ENCODE measurements at places on chromosomes 12 and 14.

GRCh38 chr14:88895116-88895515, 70.7 kb downstream of the TTC8 start:
- DNase-seq: peak; percentile 48

- no peak for DNase-seq
These were observed 307.3 kb downstream of the CEP128 start for GRCh38 chr14:80634106-80634758.

DNA sequence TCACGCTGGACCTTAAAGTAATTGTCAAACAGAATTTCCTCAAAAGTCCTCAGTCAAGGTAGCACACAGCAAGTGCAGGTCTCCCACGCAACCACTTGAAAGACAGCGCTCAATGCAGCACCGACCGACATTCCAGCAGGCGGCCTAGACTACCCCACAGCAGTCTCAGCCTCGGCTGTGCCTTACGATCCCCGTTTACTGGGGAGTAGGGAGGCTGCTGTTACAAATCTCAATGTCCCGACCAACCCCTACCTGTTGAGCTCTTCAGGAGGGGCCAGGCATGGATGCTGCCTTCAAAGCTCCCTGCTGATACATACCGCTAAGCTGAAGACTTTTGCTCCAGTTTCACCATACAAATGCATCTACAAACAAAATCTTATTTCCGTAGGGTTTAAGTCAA, 21.8 kb downstream of the VPS37B start:
- DNase-seq: no peak

DNA sequence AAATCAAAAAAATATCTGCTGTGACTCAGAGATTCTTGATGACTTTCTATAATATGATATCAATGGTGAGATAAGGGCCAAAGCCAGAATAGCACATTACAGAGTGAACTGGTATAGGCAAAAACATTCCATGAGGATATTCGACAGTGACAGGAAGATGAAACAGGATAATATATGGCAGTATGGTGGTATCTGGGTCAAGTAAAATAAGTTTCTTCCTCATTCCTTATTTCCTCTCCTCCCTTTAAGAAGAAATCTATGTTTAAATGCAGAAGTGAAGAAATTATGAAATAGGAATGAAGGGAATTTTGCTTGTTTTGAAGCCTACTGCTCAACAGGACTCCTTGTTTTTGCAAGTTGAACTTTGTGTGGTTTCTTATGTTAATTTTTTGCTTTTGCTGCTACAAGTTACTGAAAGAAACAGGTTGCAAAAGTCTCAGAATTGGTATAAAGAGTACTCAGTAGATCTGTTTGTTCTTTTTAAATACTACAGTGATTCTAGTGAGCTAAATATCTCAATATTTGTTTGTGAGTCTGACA, 7.0 kb downstream of the ACSS3 start:
- DNase-seq: no peak

- DNase-seq: no peak
These were observed 27.8 kb upstream of the BCDIN3D start for GRCh38 chr12:49870501-49871262.

DNA sequence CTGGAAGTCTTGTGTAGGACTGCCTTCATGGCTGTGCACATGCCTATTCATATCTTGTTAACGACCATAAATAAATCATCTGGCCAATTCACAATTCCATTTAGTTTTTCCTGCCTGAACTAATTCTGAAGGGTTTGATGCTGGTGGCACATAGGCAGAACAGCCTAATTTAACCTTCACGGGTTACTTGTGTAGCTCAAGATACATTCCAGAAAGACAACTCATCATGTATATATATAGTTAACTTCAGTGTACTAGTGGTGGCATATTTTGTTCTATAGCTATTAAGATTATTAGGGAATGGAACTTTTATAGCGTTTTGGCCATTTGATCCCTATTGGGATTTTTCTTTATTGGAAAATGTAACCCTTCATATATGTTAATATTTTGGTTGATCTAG, 31.4 kb downstream of the CFAP54 start:
- no peak for DNase-seq

DNA sequence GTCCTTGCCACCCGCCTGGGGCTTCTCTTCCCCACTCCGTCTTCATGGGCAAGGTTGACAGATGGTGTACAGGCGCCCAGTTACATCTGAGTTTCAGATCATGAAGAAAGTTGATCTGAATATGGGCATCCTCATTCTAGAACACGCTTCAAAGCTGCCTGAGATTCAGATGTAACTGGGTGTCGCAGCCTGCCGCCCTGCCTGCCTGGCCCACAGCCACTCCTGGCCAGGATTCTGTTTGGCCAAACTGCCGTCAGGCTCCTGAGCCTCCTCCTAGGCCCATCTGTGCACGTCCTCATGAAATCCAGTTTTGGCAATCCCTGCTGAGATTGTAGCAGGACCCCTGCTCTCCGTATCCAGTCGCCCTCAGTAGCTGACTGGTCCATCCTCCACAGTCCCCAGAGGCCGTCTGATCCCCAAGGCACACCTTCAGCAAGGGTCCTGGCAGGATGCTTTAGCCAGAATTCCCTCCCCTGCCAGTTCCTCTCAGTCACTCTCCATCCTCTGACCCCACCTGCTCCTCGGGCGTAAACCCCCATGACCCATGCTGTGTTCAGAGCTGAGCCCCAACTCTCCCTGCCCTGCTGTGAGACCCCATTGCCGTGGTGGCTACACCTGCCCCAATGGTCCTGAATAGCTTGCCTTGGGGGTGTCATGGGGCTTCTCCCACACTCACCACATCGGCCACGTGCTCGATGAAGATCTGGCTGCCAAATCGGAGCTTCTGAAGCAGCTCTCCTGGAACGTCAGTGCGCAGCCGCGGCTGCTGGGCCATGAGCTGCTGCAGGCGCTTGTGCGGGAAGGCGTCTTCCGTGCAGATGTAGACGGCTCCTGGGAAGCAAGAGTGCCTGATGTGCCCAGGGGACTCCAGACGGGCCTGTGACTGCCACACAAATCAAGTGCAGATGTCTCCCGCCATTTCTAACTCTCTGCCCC, 12.5 kb downstream of the XRCC3 start:
- DNase-seq: peak; percentile 38

- peak; percentile 76 for DNase-seq
These were observed 1.4 kb downstream of the MDM2 start for GRCh38 chr12:68809190-68810026.

DNA sequence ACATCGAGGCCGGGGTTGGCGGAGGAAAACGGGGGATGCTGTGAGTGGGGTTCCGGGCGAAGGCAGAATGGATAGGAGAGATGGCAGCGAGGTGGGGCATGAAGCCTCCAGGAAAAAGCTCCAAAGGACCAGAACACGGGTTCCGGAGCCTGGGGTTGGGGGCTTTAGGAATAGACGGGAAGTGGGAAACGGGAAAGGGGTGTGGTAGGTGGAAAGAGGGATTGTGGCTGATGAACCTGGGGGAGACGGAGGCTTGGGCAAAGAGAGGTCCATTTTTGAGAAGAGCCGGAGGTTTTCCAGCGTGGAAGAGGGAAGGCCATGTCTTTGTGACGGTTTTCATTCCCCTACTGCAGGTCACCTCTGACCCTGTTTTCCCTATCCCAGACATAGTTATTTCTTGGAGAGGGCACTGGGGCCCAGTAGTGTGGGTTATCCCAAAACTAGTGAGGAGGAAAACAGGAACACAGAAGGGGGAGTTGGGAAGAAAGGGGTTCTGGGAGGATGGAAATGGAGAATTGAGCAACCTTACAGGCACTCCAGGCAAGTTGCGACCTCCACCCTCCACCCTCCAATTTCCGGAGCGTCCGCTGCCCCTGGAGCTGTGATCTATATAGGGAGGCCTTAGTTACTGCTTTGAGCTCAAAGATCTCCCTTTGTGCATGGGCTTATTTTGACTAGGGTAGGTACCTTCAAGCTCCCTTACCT, 1.1 kb downstream of the ATN1 start:
- DNase-seq: no peak

GRCh38 chr14:23344481-23344880, 8.2 kb downstream of the SLC22A17 start:
- DNase-seq: no peak

DNA sequence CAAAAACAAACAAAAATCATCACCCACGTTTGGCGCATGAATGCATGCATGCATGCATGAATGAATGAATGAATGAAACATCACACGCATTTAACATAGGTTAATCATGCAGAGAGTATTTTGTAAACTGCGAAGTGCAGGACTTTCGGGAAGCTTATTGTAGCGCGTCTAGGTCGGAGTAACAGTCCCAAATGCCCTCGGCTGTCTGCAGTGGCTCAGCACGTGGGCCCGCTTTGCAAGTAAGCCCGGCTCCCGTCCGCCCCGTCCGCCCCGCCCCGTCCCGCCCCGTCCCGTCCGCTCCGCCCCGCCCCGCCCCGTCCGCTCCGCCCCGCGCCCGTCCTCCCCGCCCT, 263 bp upstream of the IFT81 start:
- no peak for DNase-seq

- no peak for DNase-seq
These were observed 108.3 kb downstream of the IGF1 start for GRCh38 chr12:102372087-102372486.

DNA sequence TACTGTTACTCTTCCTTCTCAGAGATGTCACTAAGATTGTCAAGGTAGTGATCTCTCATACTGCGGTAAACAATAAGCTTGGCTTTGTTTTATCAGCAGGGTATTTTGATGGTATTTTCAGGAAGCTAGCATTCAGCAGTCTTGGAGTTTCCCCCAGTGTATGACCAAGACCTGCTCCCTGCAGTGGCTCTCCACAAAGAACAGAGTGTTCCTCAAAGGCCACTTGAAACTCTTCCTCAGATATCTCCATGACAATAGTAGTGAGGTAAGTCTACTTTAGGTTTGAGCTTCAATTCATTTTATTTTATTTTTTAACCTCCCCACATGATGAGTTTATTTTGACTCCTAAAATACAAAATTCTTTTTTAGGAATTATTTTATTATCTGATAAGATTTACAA, 74.0 kb upstream of the G2E3 start:
- DNase-seq: no peak

GRCh38 chr12:48826209-48826855, 8.0 kb downstream of the CACNB3 start:
- DNase-seq: no peak

DNA sequence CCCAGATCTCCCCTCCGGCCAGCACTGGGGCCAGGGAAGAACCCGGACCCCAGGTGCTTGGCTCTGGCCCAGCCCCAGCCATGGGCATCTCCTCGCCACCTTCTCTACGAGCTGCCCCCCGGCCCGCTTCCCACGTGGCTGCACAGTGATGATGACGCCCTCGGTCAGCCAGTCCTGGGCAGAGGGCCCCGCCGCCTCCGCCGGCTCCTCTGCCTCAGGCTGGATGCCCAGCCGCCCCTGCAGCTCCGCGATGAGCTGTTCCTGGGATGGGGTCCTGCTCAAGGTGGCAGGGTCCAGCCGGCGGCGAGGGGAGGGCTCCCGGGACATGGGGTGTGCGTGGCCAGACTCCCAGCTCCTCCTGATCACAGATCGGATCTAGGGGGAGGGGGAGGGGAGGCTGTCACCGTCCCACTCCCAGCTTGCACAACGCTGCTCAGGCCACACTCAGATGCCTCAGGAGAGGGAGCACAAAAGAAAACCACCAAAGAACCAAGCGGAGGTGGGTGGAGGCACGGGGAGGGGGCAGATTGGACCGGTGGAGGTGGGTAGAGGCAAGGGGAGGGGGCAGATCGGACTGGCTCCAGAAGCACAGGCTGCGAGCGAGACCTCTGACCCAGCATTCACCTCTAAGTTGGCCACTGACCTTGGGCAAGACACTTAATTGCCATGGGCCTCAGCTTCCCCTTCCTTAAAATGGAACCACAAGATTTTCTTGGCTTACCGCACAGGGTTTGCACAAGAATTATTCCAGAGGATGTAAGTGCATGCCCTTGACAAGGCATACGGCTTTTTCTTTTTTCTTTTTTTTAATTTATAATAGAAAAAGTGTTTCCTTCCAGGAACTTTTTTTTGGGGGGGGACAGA, 16.1 kb upstream of the RPLP0 start:
- DNase-seq: no peak

DNA sequence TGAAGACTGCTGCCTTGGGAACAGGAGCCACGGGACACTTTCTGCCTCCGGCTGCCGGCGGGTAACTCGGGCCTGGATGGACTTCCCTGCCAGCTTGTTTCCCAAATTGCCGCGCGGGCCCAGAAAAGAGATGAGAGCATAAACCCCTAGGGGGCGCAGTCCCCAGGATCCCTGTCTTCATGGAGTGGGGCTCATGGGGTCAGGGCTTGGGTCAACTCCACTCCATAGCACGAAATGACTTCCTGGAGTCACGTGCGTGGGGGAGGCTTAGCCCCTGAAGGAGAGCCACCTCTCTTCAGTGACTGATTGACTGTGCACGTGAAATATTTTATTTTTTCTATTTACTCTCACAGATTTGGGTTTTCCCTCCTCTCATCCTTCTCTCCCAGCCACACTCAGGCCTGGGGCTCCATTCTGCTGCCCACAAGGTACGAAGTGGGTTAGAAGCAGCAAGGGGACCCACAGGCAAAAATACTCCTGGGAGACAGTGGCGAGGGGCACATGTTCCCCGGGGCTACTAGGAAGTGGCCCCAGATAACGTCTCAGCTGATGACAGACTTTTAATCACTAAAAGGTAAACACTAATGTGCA, 10.0 kb downstream of the PGF start:
- DNase-seq: no peak

- peak; percentile 23 for DNase-seq
These were observed 11.8 kb upstream of the DERA start for GRCh38 chr12:15899282-15899870.

DNA sequence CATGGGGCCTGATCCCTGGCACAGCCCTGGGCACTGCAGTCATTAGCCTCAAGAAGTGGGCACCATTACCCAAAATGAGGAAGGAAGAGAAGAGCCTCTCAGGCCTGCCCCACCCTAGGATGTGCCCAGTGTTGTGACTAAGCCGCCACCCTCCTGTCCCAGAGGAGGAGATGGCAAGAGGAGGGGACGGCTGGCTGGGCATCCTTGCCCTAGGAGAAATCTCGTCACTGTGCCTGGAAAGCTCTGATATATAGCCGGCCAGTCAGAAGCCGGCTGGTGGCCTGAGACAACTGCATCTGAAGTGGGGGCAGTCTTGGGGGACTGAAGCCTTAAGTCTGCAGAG, 115.2 kb downstream of the LGMN start:
- DNase-seq: no peak

DNA sequence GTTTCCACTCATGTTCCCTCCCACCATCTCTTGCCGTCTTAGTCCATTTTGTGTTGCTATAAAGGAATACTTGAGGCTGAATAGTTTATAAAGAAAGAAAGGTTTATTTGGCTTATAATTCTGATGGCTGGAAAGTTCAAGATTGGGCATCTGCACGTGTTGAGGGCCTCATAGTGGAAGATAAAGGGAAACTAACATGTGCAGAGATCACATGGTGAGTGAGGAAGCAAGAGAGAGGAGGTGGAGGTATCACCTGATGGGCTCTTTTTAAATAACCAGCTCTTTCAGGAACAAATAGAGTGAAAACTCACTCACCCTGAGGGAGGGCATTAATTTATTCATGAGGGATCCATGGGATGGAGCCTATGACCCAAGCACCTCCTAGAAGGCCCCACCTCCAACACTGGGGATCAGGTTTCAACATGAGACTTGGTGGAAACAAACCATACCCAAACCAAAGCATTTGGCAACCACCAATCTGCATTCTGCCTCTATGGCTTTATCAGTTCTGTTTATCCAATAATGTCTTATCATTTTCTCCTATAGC, 29.5 kb downstream of the MYO1H start:
- no peak for DNase-seq

GRCh38 chr12:90299666-90300065, 591.0 kb upstream of the ATP2B1 start:
- DNase-seq: no peak
